ENCODE measurements at places on chromosomes 12 and 14.
A peak's percentile ranks its signal among the peaks of the same experiment; 100 is the strongest.

DNA sequence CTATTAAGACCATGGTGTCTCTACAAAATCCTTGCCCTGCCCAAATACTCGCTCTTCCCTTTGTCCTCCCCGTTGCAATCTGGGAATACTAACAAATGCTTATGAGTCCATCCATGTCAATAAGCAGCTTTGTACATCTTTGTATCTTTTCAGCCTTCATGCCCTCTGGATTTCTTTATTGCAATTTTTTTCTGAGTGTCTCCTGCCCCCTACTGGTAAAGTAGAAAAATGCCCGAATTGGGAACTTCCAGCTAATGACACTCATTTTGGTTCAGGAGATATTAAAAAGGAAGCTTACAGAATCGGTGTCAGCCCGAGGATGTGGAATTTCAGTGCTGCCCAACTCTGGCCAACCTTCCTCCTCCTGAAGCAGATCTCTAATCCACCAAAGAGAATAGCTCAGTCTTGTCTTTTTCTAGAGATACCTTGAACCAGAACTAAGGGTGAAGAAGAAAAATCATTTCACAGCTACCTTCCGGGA is 46.0 kb downstream of the SH2B3 start:
- DNase-seq = no peak

GRCh38 chr12:76047060-76047459 is 15.5 kb upstream of the PHLDA1 start:
- no peak for DNase-seq

DNA sequence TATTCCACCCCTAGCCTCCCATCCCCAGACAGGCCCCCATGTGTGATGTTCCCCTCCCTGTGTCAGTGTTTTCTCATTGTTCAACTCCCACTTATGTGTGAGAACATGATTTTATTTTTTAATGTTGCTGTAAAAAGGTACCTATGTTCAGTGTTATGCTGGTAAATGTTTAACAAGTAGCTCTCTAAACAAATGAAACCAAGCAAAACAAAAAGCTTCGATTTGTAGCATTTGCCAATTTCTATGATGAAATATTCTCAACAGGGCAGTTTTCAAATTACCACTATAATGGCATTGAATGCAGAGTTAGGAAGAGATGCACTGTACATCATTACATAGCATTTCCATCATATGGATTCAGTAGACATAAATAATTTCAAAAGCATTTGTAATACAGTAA is 410.6 kb downstream of the MDGA2 start:
- no peak for DNase-seq

DNA sequence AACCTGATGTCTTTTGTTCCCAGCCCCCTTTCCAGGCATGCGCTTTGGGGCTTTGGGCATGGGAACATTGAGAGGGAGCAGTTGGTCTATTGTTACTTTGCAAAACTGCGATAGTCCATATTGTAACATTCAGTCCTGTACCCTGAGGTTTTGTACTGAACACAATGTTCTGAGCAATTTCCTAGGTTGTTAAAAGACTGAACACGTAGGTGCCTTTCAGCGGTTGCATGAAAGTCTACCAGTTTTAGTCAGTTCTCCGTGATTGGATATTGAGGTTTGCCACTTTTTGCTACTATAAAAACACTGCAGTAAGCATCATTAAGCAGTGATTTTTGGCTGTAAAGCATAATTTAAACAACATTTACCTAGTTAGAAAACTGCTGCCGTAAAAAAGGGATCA is 20.1 kb downstream of the NGB start:
- DNase-seq = no peak

GRCh38 chr12:32377344-32378055 is 21.9 kb upstream of the FGD4 start:
- DNase-seq = no peak

- no peak for DNase-seq
These were observed 1.3 kb downstream of the C12orf75 start for GRCh38 chr12:105331805-105332251.

- no peak for DNase-seq
These were observed 705.6 kb upstream of the SEL1L start for GRCh38 chr14:82239223-82239622.

DNA sequence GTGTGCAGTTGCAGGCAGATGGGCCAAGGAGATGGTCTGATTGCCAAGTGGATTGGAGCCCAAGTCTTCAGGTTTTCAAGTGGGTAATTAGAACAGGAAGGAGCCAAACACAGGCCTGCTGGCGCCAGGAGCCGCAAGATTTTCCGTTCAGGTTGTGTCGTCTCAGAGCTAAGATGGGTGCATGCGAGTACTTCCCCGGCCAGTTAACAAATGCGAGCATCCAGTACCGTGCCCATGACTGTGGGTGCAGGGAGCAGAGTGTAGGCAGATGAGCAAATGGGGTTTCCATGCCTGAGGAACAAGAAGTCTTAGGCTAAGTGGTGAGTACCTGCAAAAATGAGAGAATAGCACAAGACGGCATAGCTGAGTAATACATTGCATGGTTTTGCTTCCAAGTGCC is 90.5 kb downstream of the CHST11 start:
- DNase-seq = peak; percentile 61

DNA sequence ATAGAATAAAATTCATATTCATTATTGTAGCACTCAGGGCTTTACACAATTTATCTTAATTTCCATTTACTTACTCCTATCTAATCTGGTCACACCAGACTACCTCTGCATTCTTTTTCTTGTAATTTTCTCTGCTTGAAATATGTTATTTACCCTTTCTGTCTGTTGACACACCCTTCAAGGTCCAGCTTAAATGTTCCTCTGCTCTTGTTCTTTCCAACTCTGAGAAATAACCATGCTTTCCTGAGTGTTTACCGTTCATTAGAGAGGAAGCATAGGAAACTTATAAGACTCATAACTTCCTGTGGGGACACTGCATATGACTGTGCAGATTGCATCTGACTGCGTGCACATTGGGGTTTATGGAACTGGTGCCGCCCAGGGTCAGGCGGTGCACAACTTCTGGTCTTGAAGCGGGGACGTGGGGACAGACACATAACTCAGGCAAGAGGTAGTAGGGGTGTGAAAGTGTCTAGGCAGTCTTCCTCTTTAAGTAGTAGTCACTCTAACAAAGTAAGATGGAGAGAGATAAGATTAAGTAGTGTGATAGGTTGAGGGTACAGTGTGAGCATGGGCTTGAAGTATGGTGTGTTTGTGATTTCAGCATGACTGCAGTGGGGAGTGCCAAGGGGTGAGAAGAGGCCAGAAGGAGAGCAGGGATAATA is 42.6 kb upstream of the FOXJ2 start:
- DNase-seq = no peak

DNA sequence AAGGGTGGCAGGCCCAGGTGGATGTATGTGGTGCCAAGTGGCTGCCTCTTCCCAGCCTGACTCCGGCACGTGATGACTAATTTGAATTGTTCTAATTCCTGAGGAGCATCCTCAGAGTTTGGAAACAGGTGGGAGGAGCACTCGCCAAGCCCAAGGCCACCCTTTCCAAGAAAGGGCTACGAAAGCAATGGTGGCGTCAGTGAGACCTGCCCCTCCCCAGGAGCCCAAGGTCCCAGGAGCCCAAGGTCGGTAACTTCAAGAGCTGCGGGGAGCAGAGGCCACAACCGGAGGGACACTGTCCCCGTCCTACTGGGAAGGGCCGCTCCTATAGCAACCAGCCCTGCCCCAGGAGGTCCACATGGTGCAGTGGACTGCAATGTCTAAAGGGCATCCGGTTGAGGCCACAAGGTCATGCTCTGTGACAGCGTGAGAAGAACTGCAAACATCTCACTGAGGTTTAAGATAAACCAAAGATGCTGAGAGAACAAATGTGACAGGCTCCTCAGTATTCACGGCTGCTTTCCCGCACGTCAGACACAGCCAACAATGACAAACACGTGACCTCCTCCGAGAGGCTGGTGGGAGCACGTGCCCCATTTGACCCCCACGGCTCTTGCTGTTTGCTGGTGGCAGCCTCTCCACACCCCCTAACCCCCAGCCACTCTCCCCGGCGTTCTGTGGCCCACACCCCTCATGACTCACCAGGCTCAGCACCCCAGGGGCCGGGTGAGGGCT is 79.6 kb downstream of the ITPK1 start:
- no peak for DNase-seq

GRCh38 chr12:64172143-64172970 is 49.7 kb downstream of the KICS2 start:
- DNase-seq = no peak

GRCh38 chr14:60183741-60184140 is 18.5 kb upstream of the DHRS7 start:
- DNase-seq = no peak

GRCh38 chr14:32826404-32827082 is 112.1 kb upstream of the NPAS3 start:
- DNase-seq = no peak

GRCh38 chr14:88481794-88482193 is 73.0 kb downstream of the PTPN21 start:
- no peak for DNase-seq

GRCh38 chr14:99628887-99629618 is 15.9 kb upstream of the HHIPL1 start:
- DNase-seq = peak; percentile 71

- no peak for DNase-seq
These were observed 43.9 kb upstream of the MDM1 start for GRCh38 chr12:68375756-68376695.

Data from left hindlimb (tissue), 1 donor.